Left lobe of liver (tissue), 2 donors: ENCODE measurements at places on chromosomes 4 and X. TPM values are rescaled to one million over a fixed set of nuclear protein-coding genes. Genes with fewer than 3 reads are reported as not detected.

DNA sequence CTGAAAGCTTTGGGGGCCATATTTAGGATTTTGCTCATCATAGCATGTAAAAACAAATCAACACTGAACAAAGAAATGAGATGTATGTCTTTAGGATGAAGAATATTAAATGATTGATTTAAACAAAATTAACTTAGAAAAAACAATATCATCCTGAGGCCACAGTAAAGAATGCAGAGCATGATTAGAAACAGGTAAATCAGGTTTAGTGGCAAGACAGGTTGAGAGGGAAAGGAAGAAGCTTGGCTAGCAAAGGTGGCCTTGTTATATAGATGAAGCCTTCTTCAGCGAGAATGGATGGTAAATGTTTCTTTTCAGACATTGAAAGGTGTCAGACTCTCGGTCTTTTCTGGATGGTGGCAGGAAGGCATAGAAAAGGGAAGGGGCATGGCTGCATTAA is 11.9 kb upstream of the MAGEB16 start:
- DNase-seq: no peak

DNA sequence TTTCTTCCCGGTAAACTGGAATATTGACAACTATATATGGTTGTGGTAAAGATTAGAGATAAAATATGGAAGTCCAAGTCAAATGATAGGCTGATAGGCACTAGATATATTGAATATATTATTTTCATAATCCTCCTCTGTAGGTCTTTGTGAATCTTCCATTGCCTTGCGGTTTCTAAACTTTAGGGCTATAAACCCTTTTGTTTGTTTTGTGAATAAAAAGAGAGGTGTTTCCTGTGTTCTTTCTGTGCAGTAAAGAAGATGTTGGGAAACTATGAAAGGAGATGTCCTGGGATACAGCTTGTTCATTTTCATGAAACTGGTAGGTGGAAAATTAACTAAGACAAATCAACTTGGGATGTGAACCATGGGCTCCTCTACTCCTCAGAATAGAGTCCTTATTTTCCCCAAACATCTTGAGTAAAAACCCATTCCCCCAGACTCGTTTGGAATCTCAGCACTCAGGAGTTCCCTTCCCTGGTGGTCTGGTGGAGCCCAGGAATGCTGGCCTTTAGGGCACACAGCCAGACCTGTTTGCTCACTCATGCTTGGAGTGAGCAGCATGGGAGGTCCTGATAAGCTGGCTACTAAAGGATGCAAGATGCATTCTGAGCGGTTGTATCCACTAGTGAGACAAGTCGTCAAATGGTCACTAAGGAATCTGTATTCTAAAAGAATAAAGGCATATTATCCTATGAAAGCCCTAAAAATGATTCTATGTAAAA is 22.2 kb downstream of the PRDM8 start:
- DNase-seq: no peak

DNA sequence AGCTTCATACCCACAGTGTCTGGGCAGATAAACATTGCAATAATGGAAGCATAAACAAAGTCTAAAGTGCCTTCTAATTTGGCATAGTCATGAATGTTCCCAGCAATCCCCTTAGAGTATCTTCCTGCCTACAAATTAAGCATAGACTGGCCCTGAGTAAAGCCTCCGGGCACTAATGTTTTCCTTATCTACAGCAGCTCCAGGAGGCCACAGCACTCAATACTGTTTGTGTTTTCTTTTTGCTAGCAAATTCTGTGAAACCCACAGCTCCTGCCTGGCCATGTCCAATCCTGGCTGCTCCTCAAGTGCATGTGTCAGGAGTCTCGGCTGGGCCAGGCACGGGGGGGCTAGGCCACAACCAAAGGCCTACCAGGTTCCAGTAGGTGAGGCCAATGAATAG is 102.7 kb upstream of the TBC1D9 start:
- no peak for DNase-seq

DNA sequence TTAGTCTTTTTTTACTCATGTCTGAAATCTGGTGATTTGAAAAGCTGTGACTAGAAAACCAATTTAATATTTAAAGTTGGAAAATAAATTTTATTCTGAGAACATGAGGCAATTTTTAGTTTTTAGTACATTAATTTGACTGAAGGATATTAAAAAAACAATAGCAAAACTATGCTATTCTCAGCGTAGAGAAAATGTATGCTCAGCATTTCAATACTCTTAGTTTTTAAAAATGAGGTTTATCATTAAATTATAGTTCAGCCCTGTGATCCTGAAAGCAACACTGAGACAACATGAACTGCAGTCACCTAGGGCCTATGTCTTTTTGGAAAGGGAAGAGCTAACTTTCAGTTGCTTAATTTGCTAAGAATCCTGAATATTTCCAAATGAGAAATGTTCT is 9.5 kb downstream of the GALNT7 start:
- DNase-seq: no peak

DNA sequence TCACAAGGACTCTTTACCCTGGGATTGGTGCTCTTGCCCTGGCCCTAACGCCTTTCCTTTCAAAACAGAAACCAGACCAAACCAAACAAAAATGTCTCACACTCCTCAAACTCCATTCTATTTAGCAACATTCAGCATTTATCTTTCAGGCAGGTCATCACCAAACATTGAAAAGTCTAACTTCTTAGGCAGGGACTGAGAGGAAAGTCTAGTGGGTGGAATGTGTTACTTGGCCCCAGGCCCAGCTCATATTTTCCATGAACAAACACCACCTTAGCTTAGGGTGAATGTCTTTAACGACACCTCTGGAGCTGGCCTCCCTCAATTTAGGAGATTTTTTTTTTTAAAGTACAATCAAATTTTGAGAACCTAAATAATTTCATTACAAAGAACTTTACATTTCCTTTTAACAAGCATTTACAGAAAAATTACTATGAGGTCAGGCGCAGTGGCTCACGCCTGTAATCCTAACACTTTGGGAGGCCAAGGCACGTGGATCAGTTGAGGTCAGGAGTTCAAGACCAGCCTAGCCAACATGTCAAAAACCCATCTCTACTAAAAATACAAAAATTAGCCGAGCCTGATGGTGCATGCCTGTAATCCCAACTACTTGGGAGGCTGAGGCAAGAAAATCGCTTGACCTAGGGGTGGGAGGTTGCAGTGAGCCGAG is 10.2 kb upstream of the N4BP2 start:
- DNase-seq: peak; percentile 91

Gene MAGED4
- total RNA-seq: not detected

DNA sequence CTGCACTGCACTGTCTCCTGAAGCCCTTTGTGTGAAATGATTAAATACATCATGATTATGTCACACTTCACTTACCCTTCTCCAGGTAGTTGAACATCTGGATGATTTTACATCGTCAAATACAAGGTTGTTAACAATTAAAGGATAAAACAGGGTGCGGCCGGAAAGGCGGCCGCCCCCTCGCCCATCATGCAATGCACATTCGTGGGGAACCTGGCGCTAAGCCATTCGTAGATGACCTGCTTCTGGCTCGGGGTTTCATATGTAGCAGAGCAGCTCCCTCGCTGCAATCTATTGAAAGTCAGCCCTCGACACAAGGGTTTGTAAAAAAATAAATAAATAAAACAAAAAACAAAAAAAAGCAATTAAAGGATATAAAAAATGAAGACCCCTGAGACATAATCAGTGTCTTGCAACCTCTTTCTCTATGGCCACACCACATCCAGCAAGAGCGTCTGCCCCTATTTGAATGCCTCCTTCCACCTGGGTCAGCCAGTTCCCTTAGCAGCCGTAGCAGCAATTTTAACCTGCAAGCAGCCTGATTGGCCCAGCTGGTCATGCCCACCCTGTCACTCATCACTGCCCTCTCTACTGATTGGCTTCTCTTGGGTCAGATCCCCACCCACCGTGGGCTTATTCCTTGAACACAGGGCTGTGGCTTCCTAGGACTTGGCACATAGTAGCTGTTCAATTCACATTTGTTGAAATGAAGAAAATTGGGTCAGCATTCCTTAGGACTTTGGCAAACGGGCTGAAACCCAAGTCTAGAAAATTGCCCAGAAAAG is 147.8 kb upstream of the PSAPL1 start:
- no peak for DNase-seq

- DNase-seq: no peak
Observed at GRCh38 chr4:24965627-24966026, 52.8 kb upstream of the CCDC149 start.

Gene HSFX3
- not detected for total RNA-seq

DNA sequence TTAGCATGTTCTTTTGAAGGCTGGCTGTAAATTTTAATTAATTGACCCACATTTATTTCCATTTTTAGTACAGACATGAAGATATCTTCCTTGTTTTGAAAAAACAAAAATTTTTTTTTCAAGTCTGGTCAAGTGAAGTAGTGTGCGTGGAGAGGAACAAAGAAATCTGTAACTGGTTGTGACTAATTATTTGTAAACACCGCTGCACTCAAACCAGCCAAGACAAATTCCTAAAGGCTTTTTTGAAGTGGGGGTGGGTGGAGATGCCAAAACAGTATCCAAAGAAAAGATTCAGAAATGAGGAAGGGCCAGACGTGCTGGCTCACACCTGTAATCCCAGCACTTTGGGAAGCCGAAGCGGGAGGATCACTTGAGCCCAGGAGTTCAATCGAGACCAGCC is 88.3 kb downstream of the SHROOM2 start:
- no peak for DNase-seq

DNA sequence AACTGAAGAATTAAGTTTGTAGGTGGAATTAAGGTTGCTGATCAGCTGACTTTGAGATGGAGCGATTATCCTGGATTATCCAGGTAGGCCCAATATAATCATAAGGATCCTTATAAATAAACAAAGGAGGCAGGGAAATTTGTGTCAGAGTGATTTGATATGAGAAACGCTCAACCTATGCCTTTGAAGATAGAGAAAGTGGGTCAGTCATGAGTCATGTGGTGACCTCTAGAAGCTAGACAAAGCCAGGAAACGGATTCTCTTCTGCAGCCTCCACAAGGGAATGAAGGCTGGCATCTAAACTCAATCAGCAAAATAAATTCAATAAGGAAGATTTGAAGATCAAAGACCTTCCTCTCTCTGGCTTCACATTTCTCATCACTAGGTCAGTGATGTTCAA is 41.5 kb upstream of the SMIM10 start:
- no peak for DNase-seq

DNA sequence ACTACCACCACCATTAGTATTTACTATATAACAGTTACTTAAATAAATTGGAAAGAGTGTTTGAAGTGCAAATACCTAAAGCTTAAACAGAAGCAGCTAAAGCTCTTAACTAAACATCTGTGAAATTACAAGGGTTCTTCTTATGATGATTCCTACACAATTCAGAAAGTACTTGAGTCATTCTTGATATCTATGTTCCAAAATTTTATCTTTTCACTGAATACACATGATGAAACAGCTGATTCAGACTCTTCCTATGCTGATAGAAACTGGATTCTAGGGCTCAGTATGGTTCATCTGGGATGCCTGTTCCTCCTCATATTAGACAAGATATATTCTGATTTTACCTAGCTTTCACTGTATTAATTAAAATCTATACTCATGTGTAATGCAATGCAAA is 13.6 kb downstream of the EREG start:
- DNase-seq: no peak

DNA sequence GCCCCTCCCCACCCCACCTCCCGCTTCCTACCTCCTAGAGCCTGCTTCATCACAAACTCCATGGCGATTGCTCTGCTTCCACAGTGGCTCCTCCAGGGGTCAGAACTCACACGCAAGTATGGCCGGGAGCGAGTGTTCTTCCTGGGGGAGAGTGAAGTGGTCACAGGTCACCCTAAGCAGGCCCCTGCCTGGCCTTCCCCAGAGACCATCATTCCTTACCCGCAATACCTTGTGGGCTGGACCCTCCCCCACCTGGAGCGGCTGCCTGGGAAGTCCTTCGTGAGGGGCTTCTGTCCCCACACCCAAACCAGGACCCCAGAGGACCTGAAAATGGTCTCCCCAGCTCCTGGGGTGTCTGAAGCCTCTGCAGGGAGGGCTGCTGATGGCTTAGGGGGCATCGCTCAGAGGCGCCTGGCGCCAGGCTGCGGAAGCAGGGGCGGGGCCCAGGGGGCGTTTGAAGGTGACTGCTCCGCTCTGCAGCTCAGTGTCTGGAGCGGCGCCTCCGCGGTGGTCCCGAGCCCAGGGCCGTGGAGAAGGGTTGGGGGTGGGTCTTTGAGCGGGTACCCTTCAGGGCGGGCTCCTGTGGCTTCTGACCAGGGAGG is 1.4 kb downstream of the CPLX1 start:
- no peak for DNase-seq

Gene SRPX2
- 3.6 TPM for total RNA-seq

Gene USP17L22
- total RNA-seq: not detected

DNA sequence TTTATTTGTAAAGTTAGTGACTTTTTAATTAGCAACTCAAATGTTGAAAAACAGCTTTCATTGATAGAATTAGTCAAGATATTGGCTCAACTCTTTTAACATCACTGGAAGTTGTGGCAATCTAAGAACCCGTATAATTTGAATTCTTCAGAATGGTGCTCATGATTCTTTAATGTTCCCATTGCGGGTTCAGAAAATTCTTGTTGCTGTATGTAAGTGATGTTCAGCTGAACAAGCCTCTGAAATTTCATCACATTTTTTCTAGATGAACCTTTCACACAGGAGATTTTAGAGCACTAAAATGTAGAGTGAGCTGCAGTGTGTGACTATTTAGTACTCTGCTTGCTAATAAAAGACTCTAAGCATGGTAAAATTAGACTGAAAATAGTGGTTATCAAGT is 1317.7 kb downstream of the FSTL5 start:
- no peak for DNase-seq

DNA sequence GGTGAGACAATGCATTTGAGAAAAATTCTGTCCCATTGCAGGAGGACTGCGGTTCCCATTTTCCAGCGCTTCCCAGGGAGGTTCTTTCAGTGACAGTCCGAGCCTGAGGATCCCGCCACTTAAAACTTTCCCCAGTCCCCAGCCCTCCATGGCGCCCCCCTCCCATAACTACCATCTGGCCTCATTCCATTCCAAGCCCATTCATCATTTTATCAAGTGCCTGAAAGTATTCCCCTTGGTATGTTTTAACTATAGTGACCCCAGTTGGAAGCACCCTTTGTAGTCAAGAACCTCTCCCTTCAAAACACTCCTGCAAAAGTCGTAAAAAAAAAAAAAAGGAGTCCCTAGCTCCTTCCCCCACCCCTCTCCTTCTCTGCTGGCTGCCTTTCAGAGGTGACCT is 1.2 kb downstream of the RASL11B start:
- DNase-seq: no peak

Gene OTC
- 94.6 TPM for total RNA-seq

Gene IL9R
- not detected for total RNA-seq

Gene HSFX1
- total RNA-seq: 0.78 TPM

Gene HOPX
- 0.30 TPM for total RNA-seq

Gene ERCC6L
- 0.08 TPM for total RNA-seq
